Stimulated activated CD8-positive, alpha-beta memory T cell treated with anti-CD3 and anti-CD28 coated beads, Interleukin-15, amount 100 ng/mL, for 1 hour (primary cell): ENCODE measurements at places on chromosomes 7 and 10.

DNA sequence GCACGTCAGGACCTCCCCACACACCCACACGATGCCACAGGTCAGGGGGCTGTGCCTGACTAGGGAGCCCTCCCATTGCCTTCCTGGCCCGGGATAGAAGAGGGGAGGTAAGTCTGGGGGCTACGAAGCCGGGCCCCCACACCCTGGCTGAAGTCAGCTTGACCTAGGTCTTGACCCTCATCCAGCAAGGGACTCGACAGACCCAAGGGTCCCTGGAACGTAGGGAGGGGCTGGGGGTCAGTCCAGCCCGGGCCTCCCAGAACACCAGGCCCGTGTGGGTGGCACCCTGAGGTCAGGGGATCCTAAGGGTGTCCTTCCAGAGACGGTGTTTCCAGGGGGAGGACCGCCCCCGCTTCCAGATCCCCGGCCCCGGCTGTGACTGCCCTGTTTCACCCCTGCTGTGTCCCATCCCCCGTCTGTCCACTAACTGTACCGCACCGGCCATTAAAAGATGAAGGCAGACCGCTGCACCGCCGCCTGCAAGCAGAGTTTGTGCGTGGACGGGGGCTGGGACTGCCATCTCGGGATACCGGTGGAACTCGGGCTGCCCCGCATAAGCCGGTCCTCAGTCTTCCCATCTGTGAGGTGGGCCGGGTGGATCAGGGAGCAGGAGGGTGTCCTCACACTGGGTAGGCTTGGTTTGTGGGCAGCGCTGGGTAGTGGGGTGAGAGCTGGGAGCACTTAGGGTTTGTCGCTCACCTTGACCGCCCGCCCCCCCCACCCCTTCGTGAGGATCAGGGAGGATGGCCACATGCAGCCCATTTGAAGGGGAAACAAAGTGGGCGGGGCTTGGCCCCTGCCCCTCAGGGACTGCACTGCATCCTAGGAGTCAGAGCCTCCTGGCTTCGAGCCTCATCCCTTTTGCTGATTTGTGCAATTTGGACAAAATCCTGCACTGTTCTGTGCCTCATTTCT, 21.1 kb downstream of the SLC29A4 start:
- DNase-seq = no peak

GRCh38 chr7:51430480-51431086, 114.0 kb upstream of the COBL start:
- DNase-seq = no peak

GRCh38 chr10:123492016-123492415, 174.1 kb upstream of the GPR26 start:
- DNase-seq = no peak

GRCh38 chr7:110358028-110358427, 732.9 kb upstream of the LRRN3 start:
- no peak for DNase-seq

DNA sequence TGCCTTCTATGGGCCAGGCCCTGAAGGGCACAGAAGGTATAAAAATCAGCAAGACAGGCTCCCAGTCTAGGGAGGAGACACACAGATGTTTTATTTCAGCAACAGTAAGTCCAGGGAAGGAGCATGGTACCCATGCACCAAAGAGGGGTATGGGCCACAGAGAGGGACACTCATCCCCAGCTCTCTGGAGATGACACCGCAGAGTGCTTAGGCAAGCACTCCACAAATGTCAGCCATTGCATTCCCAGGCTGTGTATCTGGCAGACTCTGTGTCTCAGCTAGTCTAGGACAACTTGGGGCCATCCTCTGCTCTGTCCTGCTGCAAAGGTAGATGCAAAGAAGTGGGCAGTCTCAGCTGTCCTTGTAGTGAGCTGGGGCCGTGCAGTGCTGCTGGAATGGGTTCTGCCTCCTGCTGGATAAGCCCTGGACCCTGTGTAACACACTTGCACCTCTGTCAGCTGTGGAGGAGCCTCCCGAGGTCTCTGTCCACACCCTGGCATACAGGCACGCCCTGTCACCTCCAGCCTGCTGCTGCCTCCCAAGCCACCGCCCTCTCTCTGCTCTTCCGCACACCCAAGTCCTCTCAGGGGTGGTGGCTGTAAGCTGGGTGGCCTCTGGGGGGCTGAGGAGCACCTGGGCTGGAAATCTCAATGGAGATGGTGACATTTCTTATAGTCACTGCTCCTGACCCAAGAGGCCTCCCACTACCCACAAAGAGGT, 57.6 kb downstream of the VOPP1 start:
- no peak for DNase-seq

DNA sequence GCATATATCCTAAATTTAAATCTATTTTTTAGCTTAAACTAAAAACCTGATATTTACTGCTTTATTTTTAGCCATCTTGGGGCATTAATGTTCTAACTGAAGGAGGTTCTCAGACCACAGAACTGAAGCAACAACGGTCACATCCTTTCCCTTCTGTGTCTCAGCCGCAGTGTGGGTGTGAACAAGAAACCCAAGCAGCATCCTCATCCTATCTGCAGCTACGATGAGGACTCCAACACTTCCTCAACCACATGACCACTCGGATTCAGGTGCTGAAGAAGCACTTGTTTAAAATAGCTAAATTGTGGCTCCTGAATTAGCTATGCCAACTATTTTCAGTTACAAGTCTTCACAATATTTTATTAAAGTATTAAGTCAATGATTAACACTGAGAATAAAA, 5.3 kb downstream of the ESYT2 start:
- DNase-seq = no peak

- DNase-seq = no peak
These were observed 100.6 kb downstream of the KAT6B start for GRCh38 chr10:74926791-74927585.

DNA sequence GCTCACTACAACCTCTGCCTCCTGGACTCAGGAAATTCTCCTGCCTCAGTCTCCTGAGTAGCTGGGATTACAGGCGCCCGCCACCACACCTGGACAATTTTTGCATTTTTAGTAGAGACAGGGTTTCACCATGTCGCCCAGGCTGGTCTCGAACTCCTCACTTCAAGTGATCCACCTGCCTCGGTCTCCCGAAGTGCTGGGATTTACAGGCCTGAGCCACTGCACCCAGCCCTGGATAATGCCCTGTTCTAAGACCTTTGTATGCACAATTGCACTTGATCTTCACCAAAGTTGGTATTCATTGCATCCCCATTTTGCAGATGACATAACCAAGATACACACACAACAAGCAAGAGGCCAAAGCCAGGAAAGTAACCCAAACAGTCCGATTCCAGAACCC, 97.7 kb upstream of the CARD11 start:
- DNase-seq = no peak
